ENCODE measurements at places on chromosomes 12 and 14. TPM values are rescaled to one million over a fixed set of nuclear protein-coding genes. Genes with fewer than 3 reads are reported as not detected.

TSPAN19 gene
- not detected for total RNA-seq

CIROP gene
- total RNA-seq = not detected

SLC10A1 gene
- total RNA-seq = not detected

GPR137C gene
- total RNA-seq = 0.12 TPM

FGD4 gene
- total RNA-seq = 0.22 TPM

CCDC38 gene
- not detected for total RNA-seq

SOCS4 gene
- total RNA-seq = 25.3 TPM

SRGAP1 gene
- total RNA-seq = 0.10 TPM

- H3K36me3 ChIP-seq = peaks cover 27% of the 10 kb centered on the region
- H3K4me1 ChIP-seq = peaks cover 19% of the 10 kb centered on the region
- no peak overlapping the region for H3K27ac ChIP-seq
- no peak for DNase-seq
- H3K27me3 ChIP-seq = no peaks in the 10 kb centered on the region
These were observed 27.4 kb upstream of the A2M start for GRCh38 chr12:9143137-9143536.

- no peaks in the 10 kb centered on the region for H3K36me3 ChIP-seq
- no peak overlapping the region for H3K4me3 ChIP-seq
- no peak overlapping the region for H3K27ac ChIP-seq
These were observed 196.5 kb downstream of the NUAK1 start for GRCh38 chr12:105942281-105942680.

DNA sequence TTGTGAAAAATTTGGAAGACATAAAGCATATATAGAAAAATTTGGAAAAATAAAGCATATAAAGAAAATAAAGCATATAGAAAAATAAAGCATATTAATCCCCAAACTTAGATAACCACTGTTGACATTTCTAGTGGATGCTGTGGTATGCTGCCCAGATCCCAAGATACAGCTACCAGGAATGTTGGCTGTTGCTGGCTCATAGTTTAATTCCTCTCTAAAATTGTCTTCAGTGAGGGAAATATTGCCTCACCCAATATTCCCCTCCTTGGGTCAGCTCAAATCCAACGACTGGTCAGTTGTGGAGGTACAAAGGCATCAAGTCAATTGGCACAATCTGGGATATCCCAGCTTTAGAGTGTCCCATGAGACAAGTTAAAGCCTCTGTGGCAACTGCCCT, 10.1 kb upstream of the KICS2 start:
- no peak overlapping the region for H3K4me3 ChIP-seq
- no peak overlapping the region for H3K27ac ChIP-seq
- no peak for DNase-seq
- H3K4me1 ChIP-seq = no peaks in the 10 kb centered on the region
- peaks cover 6% of the 10 kb centered on the region for H3K27me3 ChIP-seq
- H3K36me3 ChIP-seq = no peaks in the 10 kb centered on the region

DNA sequence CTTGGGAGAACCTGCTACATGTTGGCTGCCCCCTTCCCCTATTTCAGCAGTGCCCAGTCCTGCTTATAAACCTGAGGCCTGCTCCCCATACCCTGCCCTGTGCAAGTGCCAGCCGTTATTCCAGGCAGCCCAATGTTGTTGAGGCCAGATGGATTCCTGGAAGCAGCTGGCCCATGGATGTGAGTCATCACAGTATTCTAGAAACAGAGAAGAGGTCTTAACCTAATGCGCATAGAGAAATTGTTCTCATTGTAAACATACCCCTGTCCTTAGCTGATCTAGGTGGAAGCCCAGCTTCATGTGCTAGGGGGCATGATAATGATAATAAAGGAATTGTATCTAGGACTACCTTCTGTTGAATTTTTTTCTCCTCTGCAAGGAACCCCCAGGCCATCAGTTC, 69.7 kb downstream of the TSPAN11 start:
- no peak overlapping the region for H3K27ac ChIP-seq
- H3K4me3 ChIP-seq = no peak overlapping the region
- no peak for DNase-seq
- no peaks in the 10 kb centered on the region for H3K36me3 ChIP-seq

GRCh38 chr14:77023001-77023996, 5.2 kb downstream of the IRF2BPL start:
- H3K4me3 ChIP-seq = peak overlapping the region; percentile 58
- H3K4me1 ChIP-seq = peaks cover 44% of the 10 kb centered on the region
- H3K27me3 ChIP-seq = no peaks in the 10 kb centered on the region
- H3K36me3 ChIP-seq = peaks cover 24% of the 10 kb centered on the region

DNA sequence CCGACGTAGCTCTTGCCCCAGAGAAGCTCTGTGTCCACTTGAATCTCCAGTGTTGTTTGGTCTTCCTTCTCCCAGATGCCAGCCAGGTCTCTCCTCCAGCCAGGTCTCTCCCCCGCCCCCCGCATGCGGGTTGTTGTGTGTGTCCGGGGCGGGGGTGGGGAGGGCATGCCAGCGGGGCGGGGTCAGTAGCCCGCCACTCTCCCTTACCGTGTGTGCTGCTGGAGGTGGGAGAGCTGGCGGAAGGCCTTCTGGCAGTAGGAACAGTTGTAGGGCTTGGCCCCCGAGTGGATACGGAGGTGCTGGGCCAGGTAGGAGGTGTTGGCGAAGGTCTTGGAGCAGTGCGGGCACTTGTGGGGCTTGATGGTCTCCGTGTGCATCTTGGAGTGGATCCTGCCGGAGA, 9.2 kb upstream of the ING4 start:
- H3K36me3 ChIP-seq = peaks cover 61% of the 10 kb centered on the region
- H3K27me3 ChIP-seq = no peaks in the 10 kb centered on the region
- H3K27ac ChIP-seq = no peak overlapping the region
- no peak overlapping the region for H3K4me3 ChIP-seq
- DNase-seq = no peak
- H3K4me1 ChIP-seq = no peaks in the 10 kb centered on the region

- DNase-seq = no peak
- H3K36me3 ChIP-seq = peaks cover 20% of the 10 kb centered on the region
- H3K4me1 ChIP-seq = peaks cover 78% of the 10 kb centered on the region
- peak overlapping the region; percentile 11 for H3K27ac ChIP-seq
- no peaks in the 10 kb centered on the region for H3K27me3 ChIP-seq
- H3K4me3 ChIP-seq = no peak overlapping the region
These were observed 7.2 kb downstream of the SH2B3 start for GRCh38 chr12:111412830-111413441.

- H3K36me3 ChIP-seq = no peaks in the 10 kb centered on the region
- H3K27me3 ChIP-seq = peaks cover 11% of the 10 kb centered on the region
These were observed 11.7 kb upstream of the KCNA5 start for GRCh38 chr12:5031958-5032357.

- peaks cover 56% of the 10 kb centered on the region for H3K36me3 ChIP-seq
- H3K4me1 ChIP-seq = peaks cover 35% of the 10 kb centered on the region
- no peaks in the 10 kb centered on the region for H3K27me3 ChIP-seq
- DNase-seq = peak; percentile 71
- peak overlapping the region; percentile 92 for H3K27ac ChIP-seq
These were observed 20.1 kb upstream of the AKAP5 start for GRCh38 chr14:64444984-64445845.

DNA sequence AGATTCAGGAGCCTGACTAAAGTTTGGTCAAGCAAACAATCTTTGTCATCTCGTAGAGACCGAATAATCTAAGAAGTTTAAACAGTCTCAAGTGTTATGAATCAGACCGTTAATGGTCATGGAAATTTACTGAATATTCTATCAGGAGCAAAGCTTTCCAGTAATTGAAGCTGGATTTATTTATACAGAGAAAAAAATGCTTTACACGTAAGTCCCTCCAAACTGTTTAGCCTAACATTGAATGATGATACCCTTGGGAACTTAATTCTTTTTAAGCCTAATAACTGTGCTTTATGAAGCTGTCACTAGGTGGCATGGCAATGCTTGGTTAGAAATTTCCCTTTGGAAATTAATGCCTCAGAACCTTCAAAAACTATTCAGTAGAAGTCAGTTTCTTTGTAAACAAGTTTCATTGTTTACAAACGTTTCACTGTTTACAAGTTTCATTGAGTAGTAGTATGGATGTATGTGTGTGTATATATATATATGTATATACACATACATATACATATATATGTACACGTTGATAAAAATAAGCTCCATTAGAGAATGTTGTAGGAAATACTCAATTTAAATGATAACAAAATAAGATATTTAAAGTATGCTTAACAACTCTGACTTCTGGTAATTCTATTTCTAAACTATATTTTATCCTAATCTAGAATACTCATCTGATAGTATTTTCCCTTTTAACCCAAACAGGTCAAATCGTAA, 32.1 kb downstream of the DEPDC4 start:
- no peaks in the 10 kb centered on the region for H3K36me3 ChIP-seq
- H3K4me1 ChIP-seq = no peaks in the 10 kb centered on the region
- H3K27me3 ChIP-seq = no peaks in the 10 kb centered on the region
- no peak overlapping the region for H3K4me3 ChIP-seq
- DNase-seq = no peak

GRCh38 chr14:96046630-96047029, 7.5 kb downstream of the C14orf132 start:
- peaks cover 9% of the 10 kb centered on the region for H3K27me3 ChIP-seq
- no peak for DNase-seq
- H3K36me3 ChIP-seq = no peaks in the 10 kb centered on the region
- no peaks in the 10 kb centered on the region for H3K4me1 ChIP-seq
- no peak overlapping the region for H3K4me3 ChIP-seq

DNA sequence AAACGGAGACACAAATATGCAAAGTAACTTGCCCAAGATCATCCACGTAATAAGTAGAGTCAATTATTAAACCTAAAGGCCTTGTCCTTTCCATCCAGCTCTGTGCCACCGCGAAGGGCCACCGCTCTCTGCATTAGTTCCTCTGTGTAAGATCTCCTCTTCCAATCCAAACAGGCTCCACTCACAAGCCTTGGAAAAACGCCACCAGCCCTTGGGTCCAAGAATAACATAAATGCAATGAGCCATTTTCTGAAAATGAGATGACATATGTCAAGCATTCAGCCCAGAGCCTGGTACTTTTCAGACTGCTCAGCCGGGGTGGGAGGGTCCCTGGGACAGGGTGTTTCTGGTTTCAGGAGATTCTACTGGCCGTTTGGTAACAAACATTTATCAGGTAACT, 30.0 kb downstream of the DGLUCY start:
- H3K27ac ChIP-seq = no peak overlapping the region
- H3K4me3 ChIP-seq = no peak overlapping the region
- DNase-seq = no peak
- H3K36me3 ChIP-seq = peaks cover 13% of the 10 kb centered on the region

DNA sequence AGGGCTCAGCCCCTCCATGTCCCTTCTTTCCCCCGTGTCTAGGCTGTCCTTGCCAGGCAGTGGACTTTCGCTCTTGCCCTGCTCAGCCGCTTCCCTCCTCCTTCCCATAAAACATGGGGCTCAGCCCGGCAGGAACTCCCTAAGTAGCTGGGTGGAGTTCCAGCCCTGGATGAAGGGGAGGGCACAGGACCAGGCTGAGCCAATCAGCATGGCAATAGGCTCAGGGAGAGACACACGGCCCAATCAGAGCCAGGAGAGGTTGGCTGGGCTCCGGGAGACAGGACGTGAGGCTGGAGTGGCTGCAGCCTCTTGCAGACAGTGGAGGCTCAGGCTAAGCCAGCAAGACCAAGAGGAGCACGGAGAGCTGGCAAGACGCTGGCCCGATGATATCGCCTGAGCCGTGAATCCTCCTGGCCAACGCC, 54.3 kb downstream of the GALNT9 start:
- no peak overlapping the region for H3K27ac ChIP-seq
- no peak for DNase-seq
- no peaks in the 10 kb centered on the region for H3K36me3 ChIP-seq
- peaks cover 22% of the 10 kb centered on the region for H3K27me3 ChIP-seq
- no peak overlapping the region for H3K4me3 ChIP-seq

DNA sequence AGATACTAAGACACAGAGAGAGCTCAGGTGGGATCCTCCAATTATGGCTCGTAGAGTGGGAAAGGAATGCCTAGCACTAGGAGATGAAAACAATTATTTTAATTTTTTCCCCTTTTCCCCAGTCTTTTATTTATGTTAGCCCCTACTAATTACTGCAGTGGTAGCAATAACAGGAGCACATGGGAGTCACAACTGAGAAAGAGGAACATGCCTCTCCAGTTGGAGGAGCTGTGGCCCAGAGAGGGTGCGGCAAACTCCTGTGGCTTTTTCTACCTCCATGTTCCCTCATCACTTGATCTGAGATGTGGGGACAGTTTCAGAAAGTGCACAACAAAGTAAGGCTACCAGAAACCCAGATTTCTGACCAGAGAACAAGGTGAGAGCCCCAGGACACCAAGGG, 25.9 kb upstream of the POC1B start:
- no peak for DNase-seq
- no peak overlapping the region for H3K4me3 ChIP-seq
- no peaks in the 10 kb centered on the region for H3K4me1 ChIP-seq
- H3K27ac ChIP-seq = no peak overlapping the region

DNA sequence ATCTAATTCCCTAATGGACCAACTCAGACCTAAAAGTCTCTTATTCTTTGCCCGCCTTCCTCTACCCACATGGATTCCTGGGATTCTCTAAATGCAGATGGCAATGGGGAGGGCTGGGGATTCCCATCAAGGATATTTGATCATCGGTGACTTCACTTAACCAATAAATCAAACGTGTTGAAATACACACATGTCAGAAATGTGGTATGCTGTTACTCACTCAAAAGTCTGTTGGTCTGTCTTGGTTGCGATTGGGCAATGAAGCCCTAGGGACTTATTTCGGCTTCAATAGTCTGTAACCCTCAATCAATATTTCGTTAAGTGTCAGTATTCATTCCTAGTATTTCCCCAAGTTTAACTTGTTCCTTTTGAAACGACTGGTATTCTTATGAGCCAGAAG, 117.2 kb upstream of the DIO3 start:
- no peak for DNase-seq
- no peak overlapping the region for H3K4me3 ChIP-seq
- peaks cover 69% of the 10 kb centered on the region for H3K27me3 ChIP-seq
- no peak overlapping the region for H3K27ac ChIP-seq
- peaks cover 32% of the 10 kb centered on the region for H3K4me1 ChIP-seq

DNA sequence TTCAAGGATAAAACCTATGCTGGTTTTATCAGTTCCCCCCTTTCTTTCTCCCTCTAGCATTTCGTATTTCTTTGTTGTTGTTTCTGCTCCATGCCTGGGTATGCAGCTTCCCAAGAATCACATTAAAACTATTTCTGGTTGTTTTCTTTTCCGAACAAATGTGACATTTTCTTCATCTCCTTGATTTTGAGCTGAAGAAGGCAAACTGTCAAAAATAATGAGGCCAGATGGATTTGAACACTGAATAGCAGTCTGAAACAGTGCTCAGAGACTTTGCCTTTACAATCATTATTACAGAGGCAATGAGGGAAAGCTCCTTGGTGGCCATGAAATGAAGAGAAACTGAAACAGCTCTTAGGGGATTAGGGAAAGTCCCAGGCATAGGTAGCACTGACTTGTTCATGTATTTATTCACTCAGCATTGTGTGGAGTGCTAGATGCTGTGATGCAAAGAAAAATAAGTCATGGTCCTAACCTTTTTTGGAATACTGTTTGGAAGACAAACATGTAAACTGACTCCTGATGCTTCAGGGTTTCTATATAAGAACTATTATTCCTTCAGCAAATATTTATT, 319.5 kb downstream of the FUT8 start:
- H3K27ac ChIP-seq = peak overlapping the region; percentile 62
- peaks cover 14% of the 10 kb centered on the region for H3K4me1 ChIP-seq
- no peak overlapping the region for H3K4me3 ChIP-seq
- peaks cover 23% of the 10 kb centered on the region for H3K36me3 ChIP-seq
- DNase-seq = no peak

All from activated CD4-positive, alpha-beta memory T cell treated with anti-CD3 and anti-CD28 coated beads for 36 hours (primary cell).